ENCODE measurements at places on chromosomes 3 and 15.
A peak's percentile ranks its signal among the peaks of the same experiment; 100 is the strongest.

DNA sequence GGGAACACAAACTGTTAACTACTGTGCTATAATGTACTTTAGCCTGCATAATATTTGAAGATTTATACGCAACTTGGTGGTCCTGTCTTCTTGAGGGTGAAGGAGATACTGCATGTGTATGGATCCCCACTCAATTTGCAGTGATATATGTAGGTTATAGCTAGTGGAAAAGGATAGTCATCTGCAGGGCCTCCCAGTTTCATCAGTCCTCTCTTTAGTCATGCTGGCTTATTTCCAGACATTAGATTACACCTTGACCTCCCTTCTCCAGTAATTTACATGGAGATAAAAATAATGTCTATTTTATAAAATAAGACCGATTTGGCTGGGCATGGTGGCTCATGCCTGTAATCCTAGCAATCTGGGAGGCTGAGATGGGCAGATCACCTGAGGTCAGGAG, 3.7 kb downstream of the NR1D2 start:
- no peak overlapping the region for H3K4me3 ChIP-seq
- H3K4me1 ChIP-seq: peaks cover 68% of the 10 kb centered on the region
- no peaks in the 10 kb centered on the region for H3K27me3 ChIP-seq
- no peak for DNase-seq
- H3K27ac ChIP-seq: no peak overlapping the region

DNA sequence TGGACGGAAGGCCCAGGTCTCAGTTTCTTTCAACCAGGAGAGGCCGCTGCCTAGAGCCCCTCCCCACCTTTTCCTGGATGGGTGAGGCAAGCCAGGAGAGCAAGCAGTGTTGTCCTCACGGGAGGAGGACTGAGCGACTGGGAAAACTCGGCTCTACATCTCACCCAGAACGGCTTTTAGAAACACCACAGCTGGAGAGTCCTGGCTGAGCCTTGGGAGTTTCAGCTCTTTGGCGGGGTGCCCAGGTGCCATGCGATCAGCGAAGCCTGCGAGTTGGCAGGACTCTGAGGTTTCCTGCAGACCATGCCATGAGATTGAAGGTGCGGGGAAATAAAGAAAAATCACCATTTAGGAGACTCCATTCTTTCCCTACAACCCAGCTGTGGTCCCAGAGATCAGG, 26.0 kb downstream of the PPCDC start:
- H3K4me1 ChIP-seq: peaks cover 24% of the 10 kb centered on the region
- no peaks in the 10 kb centered on the region for H3K27me3 ChIP-seq
- no peak overlapping the region for H3K4me3 ChIP-seq
- no peak overlapping the region for H3K27ac ChIP-seq
- DNase-seq: no peak

- no peak for DNase-seq
- H3K27me3 ChIP-seq: no peaks in the 10 kb centered on the region
- no peak overlapping the region for H3K27ac ChIP-seq
- peaks cover 22% of the 10 kb centered on the region for H3K36me3 ChIP-seq
Observed at GRCh38 chr3:52524258-52524751, 9.4 kb downstream of the NT5DC2 start.

- H3K4me3 ChIP-seq: no peak overlapping the region
- no peaks in the 10 kb centered on the region for H3K4me1 ChIP-seq
- H3K36me3 ChIP-seq: no peaks in the 10 kb centered on the region
- DNase-seq: no peak
- H3K27me3 ChIP-seq: no peaks in the 10 kb centered on the region
- H3K27ac ChIP-seq: no peak overlapping the region
Observed at GRCh38 chr15:91807122-91807521, 46.4 kb upstream of the SLCO3A1 start.

- H3K4me1 ChIP-seq: no peaks in the 10 kb centered on the region
- no peak overlapping the region for H3K4me3 ChIP-seq
- no peak overlapping the region for H3K27ac ChIP-seq
- H3K27me3 ChIP-seq: peaks cover 4% of the 10 kb centered on the region
- DNase-seq: no peak
- H3K36me3 ChIP-seq: no peaks in the 10 kb centered on the region
Observed at GRCh38 chr3:134991003-134991402, 195.9 kb downstream of the EPHB1 start.

- DNase-seq: no peak
- H3K4me1 ChIP-seq: no peaks in the 10 kb centered on the region
- no peaks in the 10 kb centered on the region for H3K27me3 ChIP-seq
- no peak overlapping the region for H3K4me3 ChIP-seq
- no peaks in the 10 kb centered on the region for H3K36me3 ChIP-seq
Observed at GRCh38 chr15:94503293-94503692, 271.9 kb downstream of the MCTP2 start.

GRCh38 chr3:29344935-29345334, 64.1 kb downstream of the RBMS3 start:
- H3K4me1 ChIP-seq: peaks cover 48% of the 10 kb centered on the region
- H3K27me3 ChIP-seq: no peaks in the 10 kb centered on the region
- no peak for DNase-seq

GRCh38 chr3:193560870-193561269, 6.2 kb upstream of the ATP13A4 start:
- peaks cover 4% of the 10 kb centered on the region for H3K27me3 ChIP-seq
- no peaks in the 10 kb centered on the region for H3K36me3 ChIP-seq
- H3K4me3 ChIP-seq: no peak overlapping the region
- H3K27ac ChIP-seq: no peak overlapping the region
- no peaks in the 10 kb centered on the region for H3K4me1 ChIP-seq
- no peak for DNase-seq

DNA sequence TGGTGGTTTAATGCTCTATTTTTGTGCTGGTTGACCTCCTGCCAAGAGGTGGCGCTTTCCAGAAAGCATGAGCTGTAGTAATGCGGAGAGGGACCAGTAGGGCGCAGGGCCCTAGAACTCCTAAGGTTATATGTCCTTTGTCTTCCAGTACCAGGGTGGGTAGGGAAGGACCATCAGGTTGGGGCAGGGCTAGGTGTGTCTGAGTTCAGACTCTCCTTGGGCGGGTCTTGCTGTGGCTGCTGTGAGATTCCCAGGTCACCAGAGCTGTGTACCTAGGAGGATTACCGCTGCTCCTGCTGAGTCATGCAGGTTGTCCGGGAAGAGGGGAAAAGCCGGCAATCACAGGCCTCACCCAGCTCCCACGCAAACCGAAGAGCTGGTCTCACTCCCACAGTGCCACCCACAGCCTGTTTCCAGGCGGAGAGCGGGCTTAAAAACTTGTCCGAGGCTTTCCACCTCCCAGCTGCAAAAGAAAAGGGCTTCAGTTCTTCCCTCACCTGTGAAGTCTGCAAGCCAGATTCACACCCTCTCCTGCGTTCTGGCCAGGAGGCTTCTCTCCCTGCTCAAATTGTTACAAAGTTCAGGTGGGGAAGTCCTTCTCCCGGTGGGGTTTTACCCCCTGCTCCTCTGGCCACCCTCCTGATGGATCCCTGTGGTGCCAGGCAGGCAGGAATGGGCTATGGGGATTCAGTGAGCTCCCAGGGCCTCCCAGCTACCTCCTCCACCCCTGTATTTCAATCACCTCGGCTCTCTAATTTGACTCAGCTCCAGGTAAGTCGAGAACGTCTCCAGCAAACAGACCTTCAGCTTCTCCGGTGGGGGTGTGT, 37.7 kb upstream of the BCHE start:
- no peak overlapping the region for H3K27ac ChIP-seq
- no peak for DNase-seq
- no peaks in the 10 kb centered on the region for H3K4me1 ChIP-seq

DNA sequence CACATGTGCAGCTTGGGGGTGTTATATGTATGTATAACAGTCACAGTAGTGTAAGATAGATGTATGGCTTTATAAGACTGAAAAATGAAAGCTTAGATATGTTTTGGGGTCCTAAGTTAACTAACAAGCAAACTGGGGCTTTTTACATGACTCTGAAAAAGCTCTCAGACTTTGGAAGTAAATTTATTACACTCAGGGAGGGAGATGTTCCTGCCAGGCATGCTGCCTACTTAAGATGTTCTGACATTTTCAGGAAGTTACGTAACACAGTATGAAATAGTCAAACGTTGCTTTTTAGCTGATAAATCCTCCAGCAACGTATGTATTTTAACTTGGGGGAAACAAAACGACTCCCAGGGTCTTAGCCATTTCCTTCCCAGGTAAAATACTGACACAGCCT, 1.7 kb upstream of the IFT57 start:
- no peaks in the 10 kb centered on the region for H3K36me3 ChIP-seq
- DNase-seq: no peak
- peaks cover 45% of the 10 kb centered on the region for H3K4me1 ChIP-seq

GRCh38 chr3:9111866-9112265, 137.6 kb downstream of the SRGAP3 start:
- no peak overlapping the region for H3K4me3 ChIP-seq
- no peaks in the 10 kb centered on the region for H3K4me1 ChIP-seq
- no peaks in the 10 kb centered on the region for H3K36me3 ChIP-seq
- H3K27ac ChIP-seq: no peak overlapping the region

GRCh38 chr3:118171236-118171852, 863.3 kb downstream of the IGSF11 start:
- no peaks in the 10 kb centered on the region for H3K36me3 ChIP-seq
- no peaks in the 10 kb centered on the region for H3K4me1 ChIP-seq
- no peak for DNase-seq
- H3K4me3 ChIP-seq: no peak overlapping the region

- no peak overlapping the region for H3K4me3 ChIP-seq
- H3K27me3 ChIP-seq: no peaks in the 10 kb centered on the region
- H3K36me3 ChIP-seq: no peaks in the 10 kb centered on the region
- no peak overlapping the region for H3K27ac ChIP-seq
- H3K4me1 ChIP-seq: peaks cover 5% of the 10 kb centered on the region
Observed at GRCh38 chr3:153897842-153898241, 223.3 kb upstream of the ARHGEF26 start.

DNA sequence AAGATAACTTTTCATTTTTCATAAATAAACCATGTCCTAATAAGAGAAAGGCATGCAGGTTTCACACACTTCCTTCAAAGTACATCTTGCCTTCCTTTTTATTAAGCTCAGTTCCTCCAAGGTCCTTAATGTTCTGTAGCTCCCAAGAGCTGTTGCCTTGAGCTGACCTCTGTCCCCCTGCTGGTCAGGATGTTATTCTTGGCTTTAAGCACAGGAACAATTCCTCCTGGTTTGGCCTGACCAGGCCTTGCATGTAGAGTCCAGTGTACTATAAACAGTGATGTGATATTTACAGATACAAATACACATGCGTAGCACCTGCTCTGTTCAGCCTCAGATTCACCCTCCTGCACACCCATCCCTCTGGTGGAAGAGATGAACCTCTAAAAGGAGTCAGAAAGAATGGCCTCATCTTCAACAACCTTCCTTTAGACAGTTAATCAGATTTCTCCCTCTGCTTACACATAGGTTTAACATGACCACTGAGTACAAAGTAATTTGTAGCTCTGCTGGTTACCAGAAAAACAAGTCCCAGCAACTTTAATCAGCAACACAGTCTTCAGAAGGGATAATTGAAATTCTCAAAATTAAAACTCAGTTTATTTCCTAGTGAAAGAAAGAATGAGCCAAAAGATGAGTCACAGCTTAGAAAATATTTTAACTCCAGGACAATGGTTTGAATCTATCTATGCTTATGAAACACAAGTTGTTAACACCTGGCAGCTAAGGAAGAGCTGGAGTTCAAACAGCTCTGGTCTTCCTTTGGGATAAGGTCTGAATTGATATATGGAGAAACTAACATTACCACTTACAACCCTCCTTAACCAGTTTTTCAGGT, 46.5 kb downstream of the PTPN9 start:
- peak overlapping the region; percentile 90 for H3K27ac ChIP-seq
- no peaks in the 10 kb centered on the region for H3K27me3 ChIP-seq
- peaks cover 6% of the 10 kb centered on the region for H3K36me3 ChIP-seq
- no peak for DNase-seq
- H3K4me1 ChIP-seq: peaks cover 42% of the 10 kb centered on the region
- H3K4me3 ChIP-seq: no peak overlapping the region

DNA sequence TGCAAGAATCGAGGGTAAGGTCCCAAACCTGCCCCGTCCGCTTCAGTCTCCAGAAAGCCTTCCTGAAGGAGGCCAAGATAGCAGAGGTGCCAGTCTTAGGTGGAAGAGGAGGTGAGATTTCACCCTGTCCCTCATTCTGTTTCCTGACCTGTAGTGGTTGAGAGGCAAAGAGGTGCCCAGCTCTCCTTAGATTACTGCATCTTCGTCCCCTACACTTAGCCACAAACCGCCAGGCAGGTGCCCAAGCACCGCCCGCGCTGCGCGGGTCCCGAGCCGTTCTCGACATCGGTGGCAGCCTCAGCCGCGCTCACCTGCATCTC, 23.8 kb upstream of the POLG start:
- peaks cover 78% of the 10 kb centered on the region for H3K27me3 ChIP-seq
- H3K36me3 ChIP-seq: no peaks in the 10 kb centered on the region
- peaks cover 7% of the 10 kb centered on the region for H3K4me1 ChIP-seq
- DNase-seq: no peak
- no peak overlapping the region for H3K27ac ChIP-seq

GRCh38 chr3:27428446-27428845, 55.7 kb downstream of the SLC4A7 start:
- H3K27me3 ChIP-seq: no peaks in the 10 kb centered on the region
- H3K4me3 ChIP-seq: no peak overlapping the region
- no peak for DNase-seq
- peaks cover 40% of the 10 kb centered on the region for H3K36me3 ChIP-seq

DNA sequence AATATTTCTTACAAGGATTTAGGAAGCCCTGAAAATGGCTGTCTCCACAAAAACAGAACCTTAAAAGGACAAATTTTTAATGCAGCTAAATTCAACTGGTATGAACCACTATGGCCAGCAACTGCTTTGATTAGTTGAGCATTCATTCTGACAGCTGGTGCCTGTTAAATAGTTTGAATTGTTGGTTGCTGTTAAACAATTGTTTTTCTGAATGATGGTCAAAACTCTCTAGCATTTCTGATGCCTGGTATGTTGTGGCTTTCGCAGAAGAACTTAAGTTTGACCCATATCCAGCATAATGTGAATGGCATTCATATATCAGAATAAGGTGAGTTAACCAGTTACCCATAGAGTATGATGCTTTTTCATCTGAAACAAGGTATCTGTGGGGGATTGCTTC, 138.4 kb downstream of the MEIS2 start:
- no peaks in the 10 kb centered on the region for H3K27me3 ChIP-seq
- H3K4me3 ChIP-seq: no peak overlapping the region
- H3K36me3 ChIP-seq: peaks cover 1% of the 10 kb centered on the region
- no peak for DNase-seq
- H3K4me1 ChIP-seq: peaks cover 18% of the 10 kb centered on the region

DNA sequence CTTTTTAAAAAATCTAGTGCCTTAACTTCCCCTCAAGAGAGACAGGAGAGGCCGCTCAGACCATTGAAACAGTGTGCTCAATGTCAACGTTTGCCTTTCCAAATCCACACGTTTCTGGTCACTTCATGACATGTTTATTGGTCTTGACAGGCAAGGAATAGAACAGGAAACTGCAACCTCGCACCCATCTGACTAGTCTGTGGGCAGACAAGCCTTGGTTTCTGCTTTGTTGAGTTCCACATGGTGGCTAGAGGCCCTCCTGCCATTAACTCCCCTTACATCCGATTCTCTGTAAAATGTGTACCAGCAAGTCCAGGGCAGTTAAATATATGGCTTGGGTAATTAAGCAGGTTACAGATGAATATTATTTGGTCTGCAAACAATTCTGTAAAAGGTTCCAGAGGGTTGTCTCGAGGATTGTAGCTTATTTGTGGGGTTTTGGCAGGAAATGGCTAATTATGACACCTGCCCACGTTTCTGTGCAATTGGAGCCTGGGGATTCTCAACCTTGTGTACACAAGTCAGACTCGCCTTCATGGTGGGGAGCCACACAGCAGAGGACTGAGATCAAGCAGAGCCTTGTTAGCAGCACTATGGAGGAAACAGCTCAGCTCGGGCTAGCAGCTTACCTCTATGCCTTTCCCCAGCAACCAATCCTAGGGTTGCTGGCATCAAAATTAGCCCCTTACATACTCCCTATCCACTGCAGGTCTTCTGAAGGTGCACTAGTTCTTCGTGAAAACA, 317.5 kb upstream of the IGF1R start:
- H3K4me3 ChIP-seq: no peak overlapping the region
- H3K4me1 ChIP-seq: no peaks in the 10 kb centered on the region
- no peak overlapping the region for H3K27ac ChIP-seq

Measured in osteocyte (in vitro differentiated cells).